Kidney (tissue), 22 donors: ENCODE measurements at places on chromosomes 6 and 20. TPM values are rescaled to one million over a fixed set of nuclear protein-coding genes. Genes with fewer than 3 reads are reported as not detected.
A peak's percentile ranks its signal among the peaks of the same experiment; 100 is the strongest.

DNA sequence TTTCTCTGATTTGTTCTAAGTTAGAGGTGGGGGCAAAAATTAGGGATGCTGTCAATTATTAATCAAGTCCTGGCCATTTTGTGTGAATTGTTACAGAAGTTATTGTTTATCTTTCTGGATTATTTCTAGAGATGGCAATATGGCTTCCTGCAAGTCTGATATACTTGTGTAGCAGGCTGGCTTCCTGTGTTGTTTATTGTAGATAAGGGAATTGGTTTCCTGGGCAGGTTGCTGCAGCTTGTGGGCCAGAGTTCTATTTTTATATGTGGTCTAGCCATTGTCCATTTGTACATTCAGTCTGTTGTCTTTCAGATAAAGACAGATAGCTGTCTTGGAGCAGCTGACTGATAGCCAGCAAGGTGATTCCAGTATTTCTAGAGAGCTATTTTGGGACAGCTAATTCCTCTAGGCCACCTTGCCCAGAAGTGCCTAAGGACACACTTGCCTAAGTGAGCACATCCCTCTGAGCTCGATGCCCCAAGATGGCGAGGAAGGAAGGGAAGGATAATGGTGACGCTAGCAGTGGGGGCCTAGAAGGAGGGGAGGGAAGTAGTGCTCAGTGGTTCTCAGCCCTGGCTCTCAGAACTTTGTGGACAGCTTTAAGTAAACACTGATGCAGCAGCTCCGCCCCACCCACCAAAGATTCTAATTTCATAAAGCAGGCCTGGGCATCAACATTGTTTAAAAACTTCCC lies 25.5 kb downstream of the DDO start:
- no peak for DNase-seq

DNA sequence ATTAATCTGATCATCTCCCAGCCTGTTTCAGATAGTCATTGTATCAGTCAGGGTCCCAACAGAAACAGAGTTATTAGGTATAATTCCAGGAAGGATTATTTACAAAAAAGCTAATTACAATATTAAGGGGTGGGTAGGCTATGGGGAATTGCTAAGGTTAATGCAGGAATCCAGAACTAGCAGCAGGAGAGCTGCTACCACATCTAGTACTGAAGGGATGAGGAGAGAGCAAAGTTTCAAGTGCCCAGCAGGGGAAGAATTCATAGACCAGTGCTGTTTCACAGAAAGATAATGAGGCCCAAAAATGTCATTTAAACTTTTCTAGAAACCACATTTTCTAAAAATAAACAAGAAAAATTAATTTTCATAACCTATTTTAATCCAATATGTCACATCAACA lies 284.2 kb downstream of the HACE1 start:
- no peak for DNase-seq

- no peak for DNase-seq
These were observed 3.2 kb downstream of the SLC22A23 start for GRCh38 chr6:3453413-3454272.

DNA sequence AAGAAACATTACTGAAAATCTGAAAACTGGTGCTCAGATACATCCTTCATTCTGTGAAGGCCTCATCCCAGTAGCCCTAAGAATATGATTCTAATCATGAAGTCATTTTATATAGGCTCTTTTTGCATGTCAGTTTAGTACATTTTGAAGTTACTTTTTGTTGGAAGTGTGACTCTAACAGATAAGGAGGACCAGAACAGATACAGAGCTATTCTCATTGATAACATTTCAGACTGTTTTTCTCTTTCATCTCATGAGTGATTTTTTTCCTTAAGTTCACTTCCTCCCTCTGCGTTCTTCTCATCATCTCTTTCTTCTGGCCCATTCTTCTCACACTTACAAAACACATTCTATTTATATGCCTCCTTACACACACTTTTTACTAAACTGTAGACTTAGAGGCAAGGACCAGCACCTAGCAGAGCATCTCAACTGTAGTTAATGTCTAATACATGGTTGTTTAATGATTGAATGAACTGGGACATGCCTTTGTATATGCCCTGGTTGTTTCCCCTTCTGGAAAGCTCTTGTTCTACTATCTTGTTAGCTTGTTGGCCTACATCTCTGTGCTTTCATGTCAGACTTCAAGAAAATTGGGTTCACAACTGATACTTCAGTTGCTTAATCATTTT lies 8.7 kb downstream of the CTNNBL1 start:
- peak; percentile 46 for DNase-seq

GRCh38 chr6:153334121-153334520 lies 203.0 kb upstream of the RGS17 start:
- DNase-seq: no peak

DNA sequence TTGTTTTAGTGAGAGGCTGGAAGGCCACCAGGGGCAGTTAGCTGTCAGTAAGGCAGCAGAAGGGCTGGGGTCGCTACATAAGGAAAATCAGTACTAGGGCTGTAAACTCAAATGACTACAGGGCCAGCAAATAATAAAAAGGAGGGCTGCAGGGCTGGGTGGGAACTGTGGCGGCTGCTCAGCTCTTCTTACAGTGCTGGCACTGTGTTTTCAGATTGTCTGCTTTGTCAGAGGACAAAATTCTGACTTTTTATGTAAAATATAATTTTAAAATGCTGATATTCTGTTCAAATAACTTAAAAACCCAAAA lies 23.2 kb downstream of the HLA-A start:
- no peak for DNase-seq

GRCh38 chr20:38315290-38315966 lies 11.5 kb downstream of the BPI start:
- DNase-seq: no peak

GRCh38 chr20:25470045-25470444 lies 62.6 kb downstream of the GINS1 start:
- DNase-seq: peak; percentile 32

DNA sequence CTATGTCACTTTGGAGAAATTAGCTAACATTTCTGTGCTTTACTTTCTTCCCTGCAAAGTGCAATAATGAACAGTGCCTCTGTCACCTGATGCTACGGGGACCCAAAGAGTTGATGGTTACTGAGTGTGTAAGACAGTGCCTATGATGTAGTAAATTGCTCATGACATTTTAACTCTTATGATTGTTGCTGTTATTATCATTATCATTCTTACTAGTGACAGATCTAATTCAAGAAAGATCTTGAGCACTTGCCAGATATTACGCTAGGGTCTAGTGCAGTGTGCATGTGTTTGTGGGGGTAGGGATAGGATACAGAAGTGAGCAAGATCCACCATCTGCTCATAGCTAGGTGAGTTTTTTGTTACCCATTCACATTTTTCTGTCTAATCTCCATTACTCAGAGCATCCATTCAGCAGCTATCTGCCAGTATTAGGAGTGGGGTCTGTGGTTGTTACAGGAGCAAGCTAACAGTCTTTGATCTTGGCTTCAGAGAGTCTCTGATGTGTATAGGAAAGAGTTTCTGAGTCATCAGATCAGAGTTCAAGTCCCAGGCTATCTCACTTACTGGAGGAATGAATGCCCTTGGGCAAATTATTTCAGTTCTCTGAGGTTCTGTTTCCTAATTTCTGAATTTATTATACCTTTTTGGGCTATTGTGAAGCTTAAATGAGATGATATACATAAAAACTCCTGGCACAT lies 33.1 kb upstream of the DAAM2 start:
- DNase-seq: no peak

- DNase-seq: no peak
These were observed 75.8 kb downstream of the MYB start for GRCh38 chr6:135256866-135257265.

- DNase-seq: peak; percentile 24
These were observed 10.7 kb downstream of the ZNF165 start for GRCh38 chr6:28090917-28091586.

DNA sequence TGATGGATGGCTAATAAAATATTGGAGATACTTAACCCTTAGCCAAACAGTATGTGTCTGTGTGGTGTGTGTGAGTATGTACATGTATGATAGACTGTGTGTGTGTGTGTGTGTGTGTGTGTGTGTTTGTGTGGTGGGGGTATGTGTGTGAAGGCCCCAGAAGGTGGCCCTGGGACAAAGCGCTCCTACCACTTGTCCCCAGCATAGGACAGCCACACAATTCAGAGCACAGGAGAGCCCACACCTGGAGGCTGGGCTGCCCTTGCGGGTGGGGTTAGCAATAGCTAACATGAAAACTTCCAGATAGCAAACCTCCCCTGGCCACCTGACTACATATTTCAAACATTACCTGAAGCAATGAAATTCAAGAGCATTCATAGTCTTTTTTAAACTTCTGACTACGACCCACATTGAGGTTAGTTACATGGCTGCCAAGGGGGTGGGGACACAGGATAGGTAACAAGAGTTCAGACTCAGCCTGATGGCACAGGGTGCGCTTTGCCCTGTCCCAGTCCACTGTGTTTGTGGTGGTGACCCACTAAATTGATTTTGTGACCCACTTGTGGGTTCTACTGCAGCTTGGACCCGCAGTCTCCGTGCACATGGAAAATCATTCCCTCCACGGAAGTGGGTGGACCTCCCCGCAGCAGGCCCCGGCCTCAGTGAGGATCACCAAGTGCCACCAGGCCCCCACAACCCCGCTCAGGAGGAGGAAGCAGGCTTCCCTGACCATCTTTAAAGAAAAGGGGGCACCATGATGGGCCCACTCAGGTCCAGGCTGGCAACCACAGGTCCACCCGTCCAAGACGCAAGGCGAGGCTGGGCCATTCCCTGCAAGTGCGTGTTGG lies 34.8 kb downstream of the ZC3H12D start:
- no peak for DNase-seq

GRCh38 chr20:1465470-1466210 lies 1.0 kb downstream of the NSFL1C start:
- DNase-seq: no peak

GRCh38 chr6:125346201-125346925 lies 44.6 kb upstream of the HDDC2 start:
- DNase-seq: peak; percentile 27

DNA sequence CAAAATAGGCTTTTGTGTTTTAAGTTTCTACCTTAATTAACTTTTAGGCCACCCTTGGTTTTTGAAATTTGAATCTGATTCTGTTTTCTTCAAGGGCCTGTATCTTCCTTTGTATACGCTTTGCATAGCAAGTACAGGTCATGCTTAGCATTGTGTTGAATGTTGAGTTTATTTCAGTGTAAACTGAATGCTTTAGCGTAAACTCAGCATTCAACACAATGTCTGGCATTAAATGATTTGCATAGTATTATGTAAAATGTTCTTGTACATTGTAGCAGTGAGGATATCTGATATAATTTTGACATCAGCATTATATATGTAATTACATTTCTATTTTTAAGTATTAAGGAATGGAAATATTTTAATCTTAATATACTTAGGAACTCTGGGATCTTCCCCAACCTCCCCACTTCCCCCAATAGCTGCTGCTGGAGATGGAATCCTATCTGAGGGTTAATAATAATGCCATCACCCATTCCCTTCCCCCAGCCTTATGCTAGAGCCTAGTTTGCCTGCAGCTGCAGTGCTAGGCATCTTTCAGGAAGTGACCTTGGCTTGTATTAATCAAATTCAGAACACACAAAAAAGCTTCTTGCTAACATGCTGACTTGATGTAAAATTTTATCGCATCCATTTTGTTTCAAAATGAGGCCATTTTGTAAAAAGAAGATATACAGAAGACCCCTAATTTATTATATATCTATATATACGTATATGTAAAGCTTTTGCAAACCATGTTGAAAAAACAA lies 73.1 kb downstream of the NCOA3 start:
- peak; percentile 58 for DNase-seq

DNA sequence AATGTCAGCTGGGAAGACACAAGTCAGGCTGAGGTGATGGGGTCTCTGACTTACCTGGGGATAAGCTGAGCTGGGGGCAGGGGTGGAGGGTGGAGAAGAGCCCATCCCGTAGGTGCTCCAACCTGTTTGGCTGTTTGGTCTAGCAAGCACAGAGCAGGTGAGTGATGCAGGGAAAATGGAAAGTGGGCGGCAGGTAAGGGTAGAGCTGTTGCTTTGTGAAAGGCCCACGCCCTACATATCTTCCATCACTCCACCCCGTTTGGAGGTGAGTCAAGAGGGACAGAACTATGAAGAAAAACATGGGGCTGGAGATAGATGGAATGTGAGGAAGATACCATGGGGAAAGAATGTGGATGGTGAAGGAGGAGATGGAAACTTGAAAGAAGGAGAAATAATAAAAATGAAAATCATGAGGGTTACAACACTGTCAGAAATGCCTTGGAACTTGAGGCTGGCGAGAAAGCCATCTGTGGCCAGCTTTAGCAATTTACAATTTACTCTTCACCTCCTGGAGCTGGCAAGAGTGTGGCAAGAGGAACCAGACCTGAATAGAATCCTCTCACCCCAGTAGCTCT lies 1.3 kb downstream of the LY6G6C start:
- no peak for DNase-seq

- DNase-seq: no peak
These were observed 56.1 kb downstream of the GJA1 start for GRCh38 chr6:121491576-121491975.

DNA sequence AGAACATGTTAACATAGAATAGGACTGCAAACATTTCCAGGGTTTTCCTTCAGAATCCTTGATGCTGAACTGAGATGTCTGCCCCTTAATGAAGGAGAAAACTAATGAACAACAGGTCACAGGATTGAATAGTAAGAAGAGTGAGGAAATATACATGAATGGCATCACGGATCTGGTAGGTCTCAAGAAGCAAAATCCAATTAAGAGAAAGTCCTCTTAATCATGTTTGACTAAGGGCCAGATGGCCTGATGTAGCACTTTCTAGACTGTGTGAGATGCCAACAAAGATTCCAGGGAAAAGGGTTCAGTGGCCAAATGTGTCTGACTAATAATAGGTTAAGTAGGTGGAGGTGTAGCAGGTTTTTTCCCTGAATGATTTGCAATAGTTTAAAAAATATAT lies 13.7 kb upstream of the SHPRH start:
- no peak for DNase-seq

GRCh38 chr20:32153771-32154170 lies 44.3 kb downstream of the TM9SF4 start:
- no peak for DNase-seq

- DNase-seq: no peak
These were observed 74.2 kb downstream of the CD164 start for GRCh38 chr6:109308018-109308492.

- no peak for DNase-seq
These were observed 3.7 kb upstream of the CMTR1 start for GRCh38 chr6:37429352-37429750.

- DNase-seq: no peak
These were observed 1028.3 kb upstream of the EYS start for GRCh38 chr6:66735106-66735890.

DNA sequence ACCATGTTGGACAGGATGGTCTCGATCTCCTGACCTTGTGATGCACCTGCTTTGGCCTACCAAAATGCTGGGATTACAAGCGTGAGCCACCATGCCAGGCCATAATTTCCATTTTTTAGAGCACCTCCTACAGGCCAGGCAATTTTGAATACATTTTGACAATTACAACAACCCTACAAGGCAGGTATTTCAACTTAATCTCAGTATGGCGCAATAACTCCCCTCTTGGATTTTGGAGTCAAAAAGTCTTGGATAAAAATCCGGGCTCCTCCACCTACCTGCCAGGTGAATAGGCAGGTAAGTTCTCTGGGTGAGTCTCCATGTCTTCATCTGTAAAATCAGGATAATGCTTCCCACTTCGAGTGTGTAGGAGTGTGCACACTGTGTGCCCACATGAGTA lies 39.5 kb upstream of the TFAP2C start:
- no peak for DNase-seq

The RAD21L1 gene
- total RNA-seq: not detected

The OR12D3 gene
- total RNA-seq: not detected

The BCAS1 gene
- 4.8 TPM for total RNA-seq

The IRF4 gene
- total RNA-seq: 23.7 TPM

The NR2E1 gene
- total RNA-seq: not detected

The VARS2 gene
- 34.5 TPM for total RNA-seq

The HTR1E gene
- not detected for total RNA-seq

The LRRC73 gene
- 1.5 TPM for total RNA-seq

The REM1 gene
- 2.5 TPM for total RNA-seq

The ADGRB3 gene
- 2.2 TPM for total RNA-seq

The ERVFRD-1 gene
- total RNA-seq: 0.57 TPM
